ENCODE measurements at places on chromosomes 4 and X.

DNA sequence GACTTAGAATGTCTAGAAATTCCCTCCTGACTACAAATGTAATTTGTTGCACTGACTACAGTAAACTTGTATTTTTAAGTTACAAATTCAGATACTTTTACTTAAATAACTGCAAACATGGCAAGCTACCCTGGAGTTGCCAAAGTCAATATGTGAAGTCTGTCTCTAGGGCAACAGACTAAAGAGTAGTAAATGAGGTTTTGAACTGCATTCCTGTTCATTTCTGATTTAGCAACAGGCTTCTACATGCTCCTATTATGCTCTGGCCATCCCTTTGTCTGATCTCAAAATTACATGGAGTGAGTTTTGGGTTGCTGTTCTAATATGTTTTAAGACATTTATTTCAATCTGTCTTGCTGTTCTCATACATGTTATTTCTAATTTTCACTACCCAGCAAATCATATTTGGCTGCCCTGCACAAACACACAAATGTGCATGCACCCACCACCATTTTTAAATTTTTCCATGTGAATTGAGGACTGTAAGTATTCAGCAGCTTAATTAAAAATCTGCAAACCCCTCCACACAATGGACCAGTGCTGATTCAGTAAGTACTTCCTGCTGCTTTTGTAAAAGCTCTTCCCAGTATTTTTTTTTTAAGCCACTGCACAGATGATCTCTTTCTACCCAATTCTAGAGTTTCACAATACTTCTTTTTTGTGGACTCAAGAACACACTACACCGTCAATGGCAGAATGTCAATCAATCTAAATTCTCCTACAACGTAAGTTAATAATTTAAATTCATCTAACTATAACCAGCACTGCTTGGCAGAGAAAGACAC lies 26.7 kb downstream of the SH3RF1 start:
- DNase-seq = no peak

DNA sequence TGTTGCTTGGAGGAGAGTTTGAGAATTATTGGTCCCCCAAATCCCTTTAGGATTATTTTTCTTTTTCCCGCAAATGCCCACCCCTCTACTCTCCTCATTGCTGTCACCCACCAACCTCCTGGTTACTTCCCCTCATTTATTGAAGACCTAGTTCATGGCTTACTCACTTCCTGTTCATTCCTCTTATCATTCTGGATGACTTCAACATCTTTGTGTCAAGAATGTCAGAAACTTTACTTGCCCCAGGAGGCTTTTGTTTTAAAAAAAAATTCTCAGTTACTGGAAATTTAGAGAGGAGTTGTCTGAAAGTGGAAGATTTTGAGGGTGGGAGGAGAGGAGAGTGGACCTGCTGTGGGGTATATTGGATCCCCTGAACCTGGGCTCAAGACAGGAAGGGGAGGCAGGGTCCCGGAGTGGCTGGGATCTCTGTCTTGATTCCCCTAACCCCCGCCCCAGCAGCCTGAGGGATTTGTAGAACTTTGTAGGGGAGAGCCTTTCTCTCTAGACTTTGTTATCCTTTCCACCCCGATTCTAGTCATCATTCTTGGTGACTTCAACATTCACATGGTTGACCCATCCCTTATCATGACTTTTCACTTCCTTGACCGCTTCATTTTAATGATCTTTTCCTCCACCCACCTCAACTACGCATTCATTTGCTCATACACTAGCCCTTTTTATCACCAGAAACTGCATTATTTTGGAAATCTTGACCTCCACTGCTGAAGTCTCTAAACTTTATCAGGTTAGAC lies 69.9 kb upstream of the ESX1 start:
- no peak for DNase-seq

DNA sequence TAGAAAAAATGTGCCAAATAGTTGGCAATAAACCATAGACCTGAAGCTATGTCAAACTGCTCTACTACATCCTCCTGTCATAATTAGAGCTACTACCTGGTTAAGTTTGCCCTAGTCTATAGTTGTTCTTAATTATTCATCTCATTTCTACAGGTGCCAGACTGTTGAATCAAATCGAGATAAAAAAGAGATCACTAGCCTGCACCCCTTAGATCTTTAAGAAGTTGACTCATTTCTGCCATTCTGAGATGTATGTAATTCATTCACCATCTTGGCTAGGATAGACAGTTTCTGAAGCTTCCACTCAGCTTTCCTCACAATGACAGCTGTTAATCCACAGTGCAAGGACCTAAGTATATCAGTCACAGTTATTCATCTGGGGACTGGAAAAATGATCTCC lies 452.1 kb upstream of the BOD1L1 start:
- DNase-seq = no peak

DNA sequence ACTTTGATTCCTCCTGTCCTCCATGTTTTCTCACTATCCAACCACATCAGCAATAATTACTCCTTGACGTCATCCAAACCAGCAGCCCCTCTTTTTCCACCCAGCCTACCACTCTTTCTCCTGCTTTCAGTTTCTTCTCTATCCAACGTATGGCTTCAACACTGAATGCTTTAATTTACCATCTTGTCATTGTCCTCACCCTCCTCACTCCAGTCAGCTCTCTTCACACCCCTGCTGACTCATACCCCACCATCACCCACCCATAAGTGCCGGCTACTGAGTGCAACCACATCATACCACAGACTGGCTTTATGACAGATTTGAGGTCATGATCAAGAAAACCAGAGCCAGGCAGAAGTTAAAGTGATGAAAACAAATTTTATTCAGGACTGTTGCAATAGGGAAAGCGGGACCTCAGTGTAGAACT lies 9.8 kb upstream of the ANXA5 start:
- DNase-seq = no peak

DNA sequence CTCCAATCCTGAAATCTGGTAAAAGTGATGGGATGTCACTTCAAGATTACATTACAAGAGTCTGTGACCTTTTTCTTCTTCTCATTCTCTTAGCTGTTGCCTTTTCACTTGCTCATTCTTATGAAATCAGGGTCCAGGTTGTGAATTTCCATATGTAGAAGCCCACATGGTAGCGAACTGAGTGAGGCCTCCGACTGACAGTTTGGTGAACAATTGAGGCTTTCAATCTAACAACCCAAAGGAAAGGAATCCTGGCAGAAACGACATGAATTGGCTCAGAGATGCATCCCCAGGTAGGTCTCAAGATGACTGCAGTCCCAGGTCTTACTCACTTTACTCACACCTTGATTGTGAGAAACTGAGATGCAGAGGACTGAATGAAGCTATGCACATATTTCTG lies 203.4 kb upstream of the FAT4 start:
- no peak for DNase-seq

- no peak for DNase-seq
These were observed 989 bp upstream of the PCDH10 start for GRCh38 chr4:133147921-133148689.

DNA sequence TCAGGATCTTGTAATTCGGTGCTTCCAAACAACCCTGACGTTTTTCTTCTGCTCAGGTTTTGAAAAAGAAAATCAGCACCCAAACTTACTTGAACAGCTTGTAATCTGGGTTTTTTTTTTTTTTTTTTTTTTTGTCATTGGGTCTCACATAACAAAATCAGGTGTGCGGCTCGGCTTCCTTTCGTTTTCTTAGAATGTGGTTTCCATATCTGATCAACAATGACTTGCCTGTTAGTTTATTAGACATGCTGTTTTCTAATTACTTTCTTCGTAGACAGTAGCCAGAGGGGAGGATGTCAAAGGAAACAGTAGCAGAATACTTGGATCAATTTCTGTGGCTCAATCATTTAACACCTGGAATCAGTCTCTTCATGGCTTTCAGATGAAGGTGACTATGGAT lies 890 bp upstream of the FREM3 start:
- no peak for DNase-seq

GRCh38 chr4:111494971-111495370 lies 650.3 kb upstream of the FAM241A start:
- DNase-seq = no peak

- DNase-seq = no peak
These were observed 172.8 kb upstream of the EDNRA start for GRCh38 chr4:147307896-147308674.

All from CD4-positive, CD25-positive, alpha-beta regulatory T cell (primary cell).